Adipocyte (in vitro differentiated cells): ENCODE measurements at places on chromosomes 12 and 14.

GRCh38 chr14:81091139-81091538 is 129.6 kb downstream of the GTF2A1 start:
- DNase-seq = no peak

DNA sequence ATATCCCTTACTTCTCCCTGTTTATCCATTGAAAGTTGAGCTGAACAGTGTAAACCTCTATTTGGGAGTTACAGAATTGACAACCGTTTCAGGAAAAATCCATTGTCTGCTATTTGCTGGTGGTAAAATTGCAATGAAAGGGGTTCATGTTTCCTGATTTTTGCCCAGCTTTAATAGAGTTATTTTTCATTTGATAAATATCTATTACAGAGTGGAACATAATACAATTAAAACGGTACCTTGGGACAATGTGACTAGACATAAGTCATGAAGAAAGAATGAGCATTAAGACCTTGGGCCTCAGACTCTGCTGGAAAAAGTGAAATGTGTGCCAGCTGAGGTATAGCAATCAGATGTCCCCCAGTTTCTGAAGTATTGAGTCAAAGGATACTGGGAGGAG is 13.1 kb downstream of the PTPRR start:
- no peak for DNase-seq

- peak; percentile 61 for DNase-seq
These were observed 6.3 kb downstream of the RNF10 start for GRCh38 chr12:120540445-120540844.

- DNase-seq = no peak
These were observed 70.3 kb downstream of the RIMBP2 start for GRCh38 chr12:130645751-130646150.

GRCh38 chr12:48423171-48423570 is 49.2 kb upstream of the ANP32D start:
- no peak for DNase-seq

GRCh38 chr12:65886996-65887395 is 62.7 kb downstream of the HMGA2 start:
- DNase-seq = peak; percentile 23

DNA sequence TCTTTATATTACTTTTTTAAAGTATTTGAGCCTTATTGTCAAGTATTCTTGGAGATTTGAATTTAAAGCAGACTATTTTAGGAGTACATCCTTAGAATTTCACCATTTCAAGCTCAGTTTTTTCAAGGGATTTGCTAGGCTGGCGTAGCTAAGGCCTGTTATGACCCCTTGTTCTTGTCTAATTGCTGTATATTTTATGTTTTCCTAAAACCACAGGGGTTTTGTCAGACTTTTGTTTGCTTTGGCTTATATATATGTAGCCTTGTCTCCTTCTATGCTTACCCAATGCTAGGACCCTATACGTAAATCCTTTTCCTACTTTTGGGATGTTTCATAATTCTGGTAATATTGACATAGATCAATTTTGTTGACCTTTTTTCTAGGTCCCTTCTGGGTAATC is 147.0 kb upstream of the SYT10 start:
- DNase-seq = no peak

- no peak for DNase-seq
These were observed 66.6 kb downstream of the RAD51B start for GRCh38 chr14:67886191-67886590.

DNA sequence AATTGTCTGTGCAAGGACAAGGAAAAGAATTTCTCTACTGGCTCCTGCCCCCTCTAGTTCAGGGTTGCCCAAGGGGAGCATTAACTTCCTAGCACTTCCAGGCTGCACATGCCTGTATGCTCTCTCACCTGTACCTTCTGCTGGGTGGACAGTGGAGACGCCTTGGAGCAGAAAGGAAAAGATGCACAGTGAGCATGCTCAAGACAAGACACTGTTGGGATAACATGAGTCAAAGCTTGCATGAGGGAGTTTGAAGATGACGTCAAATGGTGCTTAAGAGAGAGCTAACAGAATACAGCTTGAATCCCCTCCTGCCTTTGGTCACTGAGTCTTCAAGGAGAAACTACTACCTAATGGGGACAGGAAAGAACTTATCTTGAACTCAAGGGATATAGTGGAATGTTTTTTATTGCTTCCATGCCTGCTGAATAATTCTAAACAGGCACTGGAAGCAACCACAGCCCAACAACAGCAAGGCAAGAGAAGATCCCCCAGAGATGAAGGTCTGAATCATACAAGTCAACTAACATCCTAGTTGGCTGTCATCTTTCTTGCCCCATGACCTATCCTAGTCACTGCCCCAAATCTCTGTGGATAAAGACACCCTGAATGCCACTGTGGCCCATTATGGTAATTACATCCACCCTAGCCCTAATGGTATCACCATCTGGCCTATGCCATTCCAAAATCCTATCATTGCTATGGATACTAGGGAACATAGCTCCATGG is 23.5 kb downstream of the RPS6KA5 start:
- no peak for DNase-seq

GRCh38 chr12:70332236-70332635 is 33.9 kb upstream of the KCNMB4 start:
- DNase-seq = no peak

- no peak for DNase-seq
These were observed 27.2 kb downstream of the TSPAN8 start for GRCh38 chr12:71130521-71131069.
